ENCODE measurements at places on chromosomes 1 and 21.
A peak's percentile ranks its signal among the peaks of the same experiment; 100 is the strongest.

GRCh38 chr1:150102986-150103385 is 35.4 kb downstream of the VPS45 start:
- no peak for DNase-seq

DNA sequence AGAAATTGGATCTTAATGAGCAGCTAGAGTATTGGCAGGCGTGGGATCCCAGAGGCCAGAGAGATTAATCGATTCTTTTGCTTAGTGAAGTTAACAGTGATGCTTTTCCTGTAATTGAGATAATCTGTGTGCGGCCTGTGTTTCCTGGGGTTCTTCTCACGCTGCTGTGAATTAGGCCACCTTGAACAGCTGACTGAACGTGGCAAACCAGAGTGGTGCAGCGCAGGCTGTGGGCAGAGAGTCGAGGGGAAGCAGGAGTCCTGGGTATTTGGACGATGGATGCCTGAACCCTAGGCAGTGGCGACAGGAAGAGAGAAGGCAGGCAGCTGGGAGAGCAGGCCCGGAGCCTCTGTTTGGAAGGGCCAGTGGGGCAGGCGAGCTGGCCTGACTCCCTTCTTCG is 51.7 kb downstream of the RYR2 start:
- no peak for DNase-seq

GRCh38 chr1:5651964-5652821 is 340.0 kb downstream of the NPHP4 start:
- peak; percentile 84 for DNase-seq

DNA sequence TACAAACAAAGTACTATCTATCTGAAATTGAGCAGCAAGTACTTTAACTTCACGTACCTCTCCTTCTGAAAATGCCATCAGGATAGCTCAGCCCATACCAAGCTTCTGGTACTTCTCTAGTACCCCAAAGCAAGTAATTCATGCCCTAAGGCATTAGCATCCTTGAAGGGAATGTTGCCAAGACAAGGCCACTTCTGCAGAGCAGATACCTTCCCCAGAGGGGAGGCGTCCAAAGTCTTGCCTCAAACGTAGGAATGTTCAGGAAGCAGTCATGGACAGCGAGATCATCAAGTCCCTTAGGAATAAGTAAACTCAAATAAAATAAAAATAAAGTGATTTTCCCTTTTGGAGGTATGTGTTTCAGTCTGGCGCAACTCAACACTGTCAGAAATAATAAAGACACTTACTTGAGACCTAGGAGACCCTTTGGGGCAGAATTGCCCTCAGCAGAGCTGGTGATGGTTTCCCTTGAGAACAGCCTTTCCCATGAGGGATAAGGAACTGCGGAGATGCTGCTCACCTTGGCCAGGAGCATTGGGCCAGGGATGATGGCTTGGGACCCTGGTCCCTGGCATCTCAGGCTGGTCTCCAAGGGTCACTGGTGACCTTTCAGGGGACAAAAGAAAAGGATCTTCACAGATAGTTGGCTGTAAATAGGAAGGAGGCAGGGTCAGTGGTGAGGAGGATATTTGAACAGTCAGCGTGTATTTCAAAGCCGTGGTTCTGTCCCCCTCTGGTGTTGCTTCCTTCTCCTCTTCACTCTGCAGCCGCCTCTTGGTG is 522.9 kb downstream of the KIF26B start:
- no peak for DNase-seq

DNA sequence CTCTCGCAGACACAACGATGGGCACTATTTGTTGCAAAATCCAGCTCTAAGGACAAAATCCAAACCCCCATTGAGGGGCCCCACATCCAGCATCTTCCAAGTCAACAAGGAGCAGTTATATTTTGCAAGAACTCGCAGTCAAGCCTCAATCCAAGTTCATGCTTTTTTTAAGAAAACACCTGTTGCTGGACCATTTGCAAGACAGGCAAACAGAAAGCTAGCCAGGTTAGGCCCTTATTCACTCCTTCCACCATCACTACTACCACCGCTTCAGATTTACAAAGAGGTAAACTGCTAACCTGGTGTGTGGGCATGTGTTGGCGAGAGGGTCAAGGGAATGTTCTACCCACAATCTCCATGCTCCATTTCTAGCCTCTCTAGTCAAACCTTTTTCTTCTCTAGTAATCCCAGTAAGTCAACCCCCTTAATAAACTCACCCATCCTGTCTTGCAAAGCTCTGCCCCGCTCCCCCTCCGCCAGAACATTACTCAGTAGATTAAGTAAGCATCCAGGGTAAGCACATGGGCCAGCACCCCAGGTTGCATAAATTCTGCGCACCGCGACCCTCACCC is 703 bp downstream of the ERI3 start:
- no peak for DNase-seq
